NCI-H460 (cell line): ENCODE measurements at places on chromosomes 2 and 18.

DNA sequence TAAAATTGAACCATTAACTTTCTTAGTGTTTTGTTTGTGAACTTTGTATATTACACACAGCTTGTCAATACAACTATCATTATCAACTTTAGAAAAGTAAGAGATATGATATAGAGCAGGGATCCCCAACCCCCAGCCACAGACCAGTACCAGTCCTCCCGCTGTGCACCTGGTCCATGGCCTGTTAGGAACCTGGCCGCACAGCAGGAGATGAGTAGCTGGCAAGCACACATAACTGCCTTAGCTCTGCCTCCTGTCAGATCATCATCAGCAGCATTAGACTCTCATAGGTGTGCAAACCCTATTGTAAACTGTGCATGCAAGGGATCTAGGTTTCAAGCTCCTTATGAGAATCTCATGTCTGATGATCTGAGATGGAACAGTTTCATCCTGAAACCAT, 491.0 kb upstream of the NXPH2 start:
- DNase-seq: no peak

GRCh38 chr2:214630402-214631045, 179.0 kb downstream of the BARD1 start:
- no peak for DNase-seq

DNA sequence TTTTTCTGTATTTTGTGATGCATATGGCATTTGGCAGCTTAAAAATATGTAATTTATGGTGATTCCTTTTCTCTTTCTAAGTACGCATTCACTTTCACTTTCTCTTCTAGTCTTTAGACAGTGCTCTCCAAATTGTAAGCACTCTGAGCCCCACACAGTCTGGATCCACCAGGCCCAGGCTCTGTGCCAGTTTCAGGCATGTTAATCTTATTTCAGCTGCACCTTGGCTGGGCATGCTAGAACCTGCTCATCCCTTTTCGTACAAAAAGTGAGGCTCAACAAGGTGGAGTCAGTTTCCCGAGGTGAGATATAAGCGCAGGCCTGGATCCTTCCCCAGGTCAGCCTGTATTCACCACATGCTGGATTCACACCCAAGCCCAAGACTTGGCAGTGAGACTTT, 203.9 kb downstream of the MTX2 start:
- no peak for DNase-seq

- no peak for DNase-seq
Measured at GRCh38 chr2:219086196-219086595, 25.5 kb upstream of the IHH start.

GRCh38 chr2:120568975-120569268, 166.7 kb upstream of the GLI2 start:
- no peak for DNase-seq

- no peak for DNase-seq
Measured at GRCh38 chr2:231001921-231002320, 6.0 kb downstream of the SPATA3 start.

DNA sequence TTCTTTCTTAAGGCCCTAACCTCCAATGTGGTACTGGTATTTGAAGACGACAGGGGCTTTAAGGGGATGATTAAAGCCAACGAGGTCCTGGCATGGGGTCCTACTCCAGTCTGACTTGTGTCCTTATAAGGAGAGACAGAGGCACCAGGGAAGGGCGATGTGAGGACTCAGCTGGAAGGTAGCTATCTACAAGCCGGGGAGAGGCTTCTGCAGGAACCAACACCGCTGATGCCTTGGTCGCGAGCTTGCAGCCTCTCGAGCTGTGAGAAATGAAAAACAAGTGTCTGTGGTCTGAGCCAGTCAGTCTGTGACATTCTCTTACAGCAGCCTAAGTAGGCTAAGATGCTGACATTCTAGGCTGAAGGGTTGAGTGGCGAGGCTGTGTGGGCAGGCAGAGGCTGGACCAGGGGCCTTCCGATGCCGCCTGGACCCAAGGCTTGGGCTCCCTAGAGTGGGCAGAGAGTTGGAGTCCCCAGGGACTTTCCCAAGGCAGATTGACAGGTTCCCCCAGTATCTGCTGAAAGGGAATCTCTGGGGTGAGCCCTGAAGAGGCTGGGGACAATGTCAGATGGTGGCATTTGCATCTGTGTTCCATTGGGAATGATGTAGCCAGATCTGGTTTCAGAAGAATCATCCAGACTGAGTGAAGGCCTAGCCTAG, 322.9 kb upstream of the HS6ST1 start:
- DNase-seq: no peak

- no peak for DNase-seq
Measured at GRCh38 chr18:22975508-22975907, 42.4 kb downstream of the RBBP8 start.

DNA sequence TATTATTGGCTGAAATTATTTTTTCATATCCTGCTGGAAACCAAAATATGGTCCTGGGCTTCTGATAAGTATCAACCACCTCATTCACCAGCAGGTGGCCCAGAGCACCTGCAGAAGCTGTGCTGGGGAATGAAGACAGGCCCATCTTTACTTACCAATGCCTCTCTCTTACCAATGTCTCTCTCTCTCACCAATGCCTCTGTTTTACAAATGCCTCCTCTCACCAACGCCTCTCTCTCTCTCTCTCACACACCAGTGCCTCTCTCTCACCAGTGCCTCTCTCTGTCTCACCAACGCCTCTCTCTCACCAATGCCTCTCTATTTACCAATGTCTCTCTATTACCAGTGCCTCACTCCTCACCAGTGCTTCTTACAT, 2.3 kb upstream of the MAL start:
- DNase-seq: no peak

- no peak for DNase-seq
Measured at GRCh38 chr2:46569061-46569560, 89.7 kb downstream of the TMEM247 start.

DNA sequence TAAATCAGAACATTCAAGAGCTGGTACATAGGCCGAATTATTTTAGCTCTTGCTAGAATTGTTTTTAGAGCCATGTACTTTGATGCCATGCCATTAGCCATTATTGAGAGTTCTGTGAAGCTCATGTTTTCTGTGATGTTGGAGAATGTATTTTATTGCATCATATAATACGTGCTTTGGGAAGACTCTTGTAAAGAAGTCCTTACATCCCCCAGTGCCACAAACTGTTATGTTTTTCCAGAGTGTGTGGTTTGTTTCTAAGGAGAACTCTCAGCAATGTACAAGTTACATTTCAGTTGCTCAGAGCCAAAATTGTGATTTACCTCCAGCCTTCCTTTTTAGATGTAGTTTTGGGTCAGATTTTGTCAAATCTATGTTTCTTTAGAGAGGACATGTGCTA, 148.6 kb downstream of the HAUS1 start:
- no peak for DNase-seq

GRCh38 chr2:135962366-135963123, 22.9 kb downstream of the DARS1 start:
- no peak for DNase-seq

DNA sequence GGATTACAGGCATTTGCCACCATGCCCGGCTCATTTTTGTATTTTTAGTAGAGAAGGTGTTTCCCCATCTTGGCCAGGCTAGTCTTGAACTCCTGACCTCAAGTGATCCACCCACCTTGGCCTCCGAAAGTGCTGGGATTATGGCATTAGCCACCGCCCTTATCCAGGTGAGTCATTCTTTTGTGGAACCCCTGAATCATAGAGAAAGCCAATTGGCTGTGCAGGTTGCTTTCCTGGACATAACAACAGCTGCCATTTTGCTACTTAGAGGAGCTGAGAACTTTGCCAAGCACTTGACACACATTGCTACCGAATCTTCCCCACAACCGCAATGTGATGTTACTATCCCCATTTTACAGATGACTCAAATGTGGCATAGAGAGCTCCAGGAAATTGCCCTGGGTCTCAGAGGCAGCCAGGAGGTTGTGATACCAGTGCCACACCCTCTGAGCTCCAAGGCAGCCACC, 36.0 kb downstream of the SETBP1 start:
- DNase-seq: no peak

- DNase-seq: no peak
Measured at GRCh38 chr2:86552889-86553288, 10.4 kb downstream of the CHMP3 start.

DNA sequence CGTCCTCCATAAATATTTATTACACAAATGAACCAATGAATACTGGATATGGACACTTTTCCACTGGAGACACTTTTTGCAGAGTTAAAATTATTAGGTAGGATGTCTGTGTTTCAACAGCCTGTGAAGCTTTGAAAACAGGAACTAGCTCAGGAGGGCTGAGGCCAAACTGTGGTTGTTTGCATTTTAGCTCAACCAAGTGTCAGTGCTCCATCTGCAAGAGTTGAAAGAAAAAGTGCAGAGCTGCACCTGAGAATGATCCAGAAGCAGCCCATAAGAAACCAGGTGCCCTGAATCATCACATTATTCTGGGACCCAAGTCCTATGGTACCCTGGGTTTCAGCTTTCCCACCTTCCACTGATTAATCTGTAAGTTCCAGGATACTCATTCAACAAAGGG, 180.4 kb downstream of the TRIB2 start:
- DNase-seq: no peak

DNA sequence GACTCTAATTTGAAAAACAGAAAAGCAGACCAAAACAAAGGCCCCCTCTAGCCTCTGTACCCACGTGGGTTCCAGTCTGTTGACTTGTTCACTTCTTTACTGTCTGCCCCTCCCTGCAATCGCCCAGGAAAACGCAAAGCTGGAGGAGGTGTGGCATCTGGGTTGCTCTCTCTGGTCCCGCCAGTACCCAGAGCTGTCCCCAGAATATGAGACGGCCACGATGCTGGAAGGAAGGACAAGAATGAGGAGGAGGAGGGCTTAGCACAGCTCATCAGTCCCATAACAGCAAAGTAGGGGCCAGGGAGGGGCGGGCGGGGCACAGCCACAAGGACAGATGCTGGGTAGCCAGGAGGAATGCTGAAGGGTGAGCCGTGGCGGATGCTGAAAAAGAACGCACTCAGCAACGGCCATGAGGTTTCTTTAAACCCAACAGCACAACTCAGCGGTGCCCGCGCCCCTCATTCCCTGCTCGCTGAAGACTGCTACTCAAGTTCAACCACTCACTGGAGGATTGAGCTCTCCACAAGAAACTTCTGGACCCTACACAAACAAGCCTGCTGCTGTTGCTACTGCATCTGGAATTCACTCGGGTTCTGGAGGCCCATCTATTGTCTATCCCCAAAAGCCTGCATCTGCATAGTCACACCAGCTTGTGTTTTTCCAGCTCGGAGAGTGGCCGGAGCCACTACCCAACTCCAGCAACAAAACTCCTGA, 187.7 kb downstream of the HDAC4 start:
- no peak for DNase-seq

DNA sequence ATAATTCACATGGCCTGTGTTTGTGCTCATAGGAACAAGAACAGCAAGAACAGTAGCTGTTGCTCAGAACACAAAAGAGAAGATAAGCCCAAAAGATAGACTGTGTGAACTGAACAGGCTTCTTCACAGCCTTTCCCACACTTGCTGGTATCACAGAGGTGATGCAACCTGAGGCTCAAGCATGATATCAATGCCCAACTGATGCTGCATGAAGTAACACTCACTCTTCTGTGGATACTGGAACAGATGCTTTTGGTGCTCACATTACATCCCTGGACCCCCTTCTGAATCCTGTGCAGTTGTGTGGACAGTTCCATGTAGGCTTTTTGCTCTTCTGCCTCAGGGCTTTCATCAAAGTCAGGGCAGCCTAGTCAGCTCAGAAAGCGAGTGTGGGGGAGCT, 88.4 kb upstream of the RND3 start:
- no peak for DNase-seq

GRCh38 chr18:22848615-22849014, 84.5 kb upstream of the RBBP8 start:
- DNase-seq: no peak

GRCh38 chr2:520663-521340, 156.4 kb downstream of the TMEM18 start:
- no peak for DNase-seq

DNA sequence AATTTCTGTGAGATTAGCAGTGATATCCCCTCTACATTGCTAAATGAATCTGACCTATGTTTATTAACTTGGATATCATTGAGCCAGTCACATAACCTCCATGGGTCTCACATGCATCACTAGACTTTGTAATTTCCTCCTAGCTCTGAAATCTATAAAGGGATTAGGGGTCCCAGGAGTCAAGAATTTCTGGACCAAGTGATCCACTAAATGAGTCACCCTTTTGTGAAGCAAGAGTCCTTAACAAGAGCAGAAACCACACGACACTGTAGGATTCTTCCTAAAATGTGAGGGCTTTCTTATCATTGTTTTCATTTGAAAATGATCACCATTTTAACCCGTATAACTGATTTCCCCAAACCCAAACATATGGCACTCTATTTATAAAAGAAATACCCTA, 90.3 kb downstream of the DHRS9 start:
- no peak for DNase-seq

- DNase-seq: peak; percentile 29
Measured at GRCh38 chr2:3536682-3537632, 17.6 kb upstream of the ADI1 start.

DNA sequence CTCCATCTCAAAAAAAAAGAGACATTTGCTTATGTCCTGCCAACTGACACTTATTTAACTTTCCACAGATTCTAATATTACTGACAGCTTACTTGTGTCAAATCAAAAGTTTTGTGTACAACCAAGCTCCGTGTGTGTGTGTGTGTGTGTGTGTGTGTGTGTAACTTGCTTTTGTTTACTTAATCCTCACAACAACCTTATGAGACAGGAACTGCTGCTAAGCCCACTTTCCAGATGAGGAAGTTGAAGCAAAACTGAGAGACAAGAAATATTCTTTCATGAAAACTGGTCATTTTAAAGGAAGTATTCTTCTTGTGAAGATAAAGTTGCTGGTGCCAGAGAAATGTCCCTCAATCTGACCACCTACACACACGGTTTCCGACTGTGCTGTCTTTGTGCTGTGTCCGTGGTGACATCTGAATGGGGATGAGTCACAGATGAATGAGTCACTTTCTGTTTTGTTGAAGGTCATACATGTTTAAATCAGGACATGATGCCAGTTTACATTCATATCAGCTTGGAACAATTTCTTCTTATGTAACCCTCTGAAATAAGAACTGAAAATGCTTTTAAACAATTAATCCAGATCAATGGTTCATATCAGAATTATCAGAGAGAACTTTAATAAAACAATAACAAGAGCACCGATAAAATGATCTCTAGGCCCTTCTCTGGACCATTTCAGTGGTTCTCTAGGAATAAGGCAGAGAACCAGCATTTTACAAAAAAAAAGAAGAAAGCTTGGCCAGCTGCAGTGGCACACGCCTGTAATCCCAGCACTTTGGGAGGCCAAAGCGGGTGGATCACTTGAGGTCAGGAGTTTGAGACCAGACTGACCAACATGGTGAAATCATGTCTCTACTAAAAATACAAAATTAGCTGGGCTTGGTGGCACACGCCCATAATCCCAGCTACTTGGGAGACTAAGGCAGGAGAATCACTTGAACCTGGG, 95.5 kb downstream of the THNSL2 start:
- DNase-seq: peak; percentile 53
